ENCODE measurements at places on chromosomes 3 and 15.

DNA sequence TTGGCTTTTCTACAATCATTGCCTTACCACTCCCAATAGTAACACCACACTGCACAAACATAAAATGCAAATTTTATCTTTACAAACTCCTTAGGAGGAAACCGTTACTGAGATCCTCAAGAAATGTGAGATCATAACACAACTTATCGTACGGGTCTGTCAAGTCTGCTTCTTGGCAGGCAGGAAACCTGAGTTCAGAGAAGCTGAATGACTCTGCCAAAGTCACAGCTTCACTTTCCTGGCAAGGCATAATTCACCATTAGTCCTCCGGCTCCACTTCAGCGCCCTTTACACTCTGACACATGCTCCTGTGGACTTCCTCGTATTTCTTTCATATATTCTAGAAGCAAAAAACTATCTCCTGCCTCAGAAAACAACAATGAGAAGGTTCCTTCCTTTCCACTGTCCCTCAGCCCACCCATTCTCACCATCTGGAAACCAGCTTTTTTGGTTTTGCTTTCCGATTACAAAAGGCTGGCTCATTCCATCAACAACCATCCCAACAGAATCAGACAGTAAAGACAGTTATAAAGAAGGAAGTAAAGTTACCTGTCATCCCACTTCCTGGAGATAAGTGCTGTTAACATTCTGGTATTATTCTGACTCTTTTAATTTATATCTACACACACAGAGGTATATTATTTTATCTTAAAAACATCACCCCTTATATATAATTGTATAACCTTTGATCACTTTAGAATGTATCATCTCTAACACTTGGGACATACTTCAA is 223.4 kb downstream of the STT3B start:
- no peak for DNase-seq

- DNase-seq, result no peak
These were observed 2.7 kb upstream of the OPA1 start for GRCh38 chr3:193590088-193590856.

- no peak for DNase-seq
These were observed 114.7 kb upstream of the LMOD3 start for GRCh38 chr3:69236812-69237707.

DNA sequence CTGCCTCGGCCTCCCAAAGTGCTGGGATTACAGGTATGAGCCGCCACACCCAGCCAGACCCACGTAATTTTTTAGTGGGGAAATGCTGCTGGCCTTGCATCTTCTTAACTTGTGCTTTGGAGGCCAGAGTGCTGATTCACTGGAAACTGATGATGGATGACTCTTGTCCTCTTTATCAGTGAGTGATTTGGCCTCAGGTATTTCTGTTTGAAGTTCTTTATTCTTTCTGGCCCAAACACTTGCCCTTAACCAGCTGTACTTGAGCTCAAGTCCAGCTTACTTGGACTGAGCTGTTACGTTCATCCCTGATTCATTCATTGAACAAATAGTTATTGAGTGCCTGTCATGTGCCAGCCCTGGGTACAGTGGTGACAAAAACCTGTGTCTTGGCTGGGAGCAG is 4.2 kb downstream of the PTPN23 start:
- no peak for DNase-seq

- DNase-seq, result no peak
These were observed 39.0 kb downstream of the WHAMM start for GRCh38 chr15:82848241-82848993.

- peak; percentile 60 for DNase-seq
These were observed at the start of gene UBA7 for GRCh38 chr3:49813497-49814174. UBA7 (minus strand) TSS chr3:49813953; CDS start chr3:49813787, 166 bp downstream.

DNA sequence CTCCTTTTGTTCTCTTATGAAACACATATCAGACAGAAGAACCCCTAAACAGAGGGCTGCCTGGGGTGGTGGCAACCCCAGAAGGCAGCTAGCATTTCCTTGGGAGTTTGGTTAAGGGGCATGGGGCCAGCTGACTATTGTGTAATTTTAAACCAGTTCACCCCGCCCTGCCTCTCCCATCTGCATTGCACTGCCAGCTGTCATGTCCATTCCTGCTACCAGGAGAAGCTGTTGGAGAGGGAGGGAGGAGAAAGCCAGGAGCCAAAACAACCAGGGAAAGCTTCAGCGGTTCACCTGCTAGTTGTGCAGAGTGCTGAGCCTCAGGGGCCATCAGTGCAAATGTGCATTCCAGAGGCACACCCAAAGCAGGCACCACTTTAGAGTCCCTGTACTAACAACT is 47.6 kb upstream of the ATP1B3 start:
- DNase-seq, result peak; percentile 62

GRCh38 chr3:133863911-133864310 is 31.8 kb downstream of the RAB6B start:
- no peak for DNase-seq

- no peak for DNase-seq
These were observed 15.9 kb downstream of the ABHD2 start for GRCh38 chr15:89104172-89104564.

DNA sequence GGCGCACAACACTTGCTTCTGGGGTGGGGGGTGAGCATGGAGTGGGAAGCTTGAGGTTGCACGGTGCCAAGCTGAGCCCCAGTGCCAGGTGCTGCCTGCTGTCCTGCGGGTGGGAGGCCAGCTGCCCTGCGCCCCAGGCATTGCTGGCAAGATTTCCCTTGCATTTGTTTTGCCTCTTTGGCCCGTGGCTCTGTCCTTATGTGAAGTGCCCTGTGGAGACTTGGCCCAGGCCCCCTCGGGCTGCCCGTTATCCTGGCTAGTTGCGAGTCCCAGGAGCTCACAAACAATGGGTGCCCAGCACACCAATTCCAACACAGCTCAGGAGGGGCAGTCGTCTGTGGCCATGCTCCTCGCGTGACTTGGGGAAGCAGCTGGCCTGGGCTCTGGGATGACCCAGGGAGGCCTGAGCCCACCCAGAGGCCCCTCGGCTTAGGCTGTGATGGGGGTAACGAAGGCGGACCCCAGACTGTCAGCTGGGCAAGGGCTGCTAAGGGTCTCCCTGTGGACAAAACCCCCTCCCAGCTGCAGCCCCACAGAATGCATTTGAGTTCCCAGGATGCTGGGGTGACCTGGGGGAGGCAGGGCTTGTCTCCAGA is 5.9 kb downstream of the C3orf22 start:
- DNase-seq, result no peak

GRCh38 chr3:190319660-190320059 is 2.6 kb downstream of the CLDN1 start:
- no peak for DNase-seq

DNA sequence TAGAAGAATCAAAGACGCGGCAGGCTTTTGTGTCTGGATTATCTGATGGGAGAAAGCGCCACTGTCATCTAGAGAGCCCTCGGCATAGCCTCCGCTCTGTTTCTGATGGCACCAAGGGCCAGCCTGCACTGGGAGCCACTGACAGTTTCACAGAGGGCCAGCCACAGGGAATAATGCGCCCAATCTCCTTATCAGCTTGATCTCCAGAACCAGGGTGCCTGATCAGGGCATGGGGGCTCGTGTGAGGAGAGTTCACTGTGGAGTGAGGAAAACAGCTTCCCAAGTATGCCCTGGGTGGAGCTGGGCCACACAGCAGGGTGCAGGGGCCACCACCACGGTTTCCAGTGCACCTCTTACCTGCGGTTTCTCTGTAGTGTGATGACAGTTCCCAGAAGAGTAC is 29.8 kb upstream of the CLK3 start:
- no peak for DNase-seq

DNA sequence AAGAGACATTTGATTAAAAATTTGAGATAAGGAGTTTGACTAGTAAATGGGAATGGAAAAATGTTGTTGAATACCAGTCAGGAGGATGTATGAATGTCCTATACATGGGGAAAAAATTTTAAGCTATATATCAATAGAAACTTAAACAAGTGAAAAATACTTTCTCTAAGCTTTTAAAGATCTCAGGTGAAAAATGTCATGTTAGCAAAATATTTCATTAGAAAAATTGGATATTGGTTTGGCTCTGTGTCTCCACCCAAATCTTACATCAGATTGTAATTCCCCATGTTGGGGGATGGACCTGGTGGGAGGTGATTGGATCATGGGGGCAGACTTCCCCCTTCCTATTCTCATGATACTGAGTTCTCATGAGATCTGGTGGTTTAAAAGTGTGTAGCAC is 279.6 kb upstream of the CADM2 start:
- DNase-seq, result no peak

DNA sequence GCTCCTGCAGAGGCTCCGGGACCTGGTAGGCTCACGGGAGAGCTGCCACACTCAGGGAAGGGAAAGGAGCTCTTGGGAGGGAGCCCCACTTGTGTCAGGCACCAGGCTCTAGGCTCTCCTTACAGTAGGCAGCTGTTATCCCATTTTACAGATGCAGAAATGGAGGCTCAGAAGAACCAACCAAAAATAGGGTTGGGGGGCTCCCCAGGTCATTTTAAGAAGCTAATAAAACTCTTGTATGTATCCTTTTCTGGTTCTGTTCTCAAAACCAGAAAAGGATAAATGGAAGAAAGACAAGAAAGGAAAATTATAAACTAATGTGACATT is 23.5 kb upstream of the GP9 start:
- no peak for DNase-seq

- DNase-seq, result no peak
These were observed 8.5 kb upstream of the LSAMP start for GRCh38 chr3:116453666-116454346.

GRCh38 chr3:188798556-188799145 is 373.1 kb upstream of the TPRG1 start:
- DNase-seq, result no peak

GRCh38 chr3:155805204-155805801 is 775 bp downstream of the C3orf33 start:
- peak; percentile 3 for DNase-seq

DNA sequence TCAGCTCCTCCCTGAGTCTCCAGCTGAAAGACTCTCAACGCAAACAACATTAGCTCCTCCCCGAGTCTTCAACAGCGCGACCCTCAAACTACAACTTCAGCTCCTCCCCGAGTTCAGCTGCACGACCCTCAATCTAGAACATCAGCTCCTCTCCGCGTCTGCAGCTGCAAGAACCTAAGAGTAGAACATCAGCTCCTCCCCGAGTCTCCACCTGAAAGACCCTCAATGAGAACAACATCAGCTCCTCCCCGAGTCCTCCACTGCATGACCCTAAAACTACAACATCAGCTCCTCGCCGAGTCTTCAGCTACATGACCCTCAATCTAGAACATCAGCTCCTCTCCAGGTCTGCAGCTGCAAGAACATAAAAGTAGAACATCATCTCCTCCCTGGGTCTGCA is 78.3 kb downstream of the TFRC start:
- DNase-seq, result no peak

DNA sequence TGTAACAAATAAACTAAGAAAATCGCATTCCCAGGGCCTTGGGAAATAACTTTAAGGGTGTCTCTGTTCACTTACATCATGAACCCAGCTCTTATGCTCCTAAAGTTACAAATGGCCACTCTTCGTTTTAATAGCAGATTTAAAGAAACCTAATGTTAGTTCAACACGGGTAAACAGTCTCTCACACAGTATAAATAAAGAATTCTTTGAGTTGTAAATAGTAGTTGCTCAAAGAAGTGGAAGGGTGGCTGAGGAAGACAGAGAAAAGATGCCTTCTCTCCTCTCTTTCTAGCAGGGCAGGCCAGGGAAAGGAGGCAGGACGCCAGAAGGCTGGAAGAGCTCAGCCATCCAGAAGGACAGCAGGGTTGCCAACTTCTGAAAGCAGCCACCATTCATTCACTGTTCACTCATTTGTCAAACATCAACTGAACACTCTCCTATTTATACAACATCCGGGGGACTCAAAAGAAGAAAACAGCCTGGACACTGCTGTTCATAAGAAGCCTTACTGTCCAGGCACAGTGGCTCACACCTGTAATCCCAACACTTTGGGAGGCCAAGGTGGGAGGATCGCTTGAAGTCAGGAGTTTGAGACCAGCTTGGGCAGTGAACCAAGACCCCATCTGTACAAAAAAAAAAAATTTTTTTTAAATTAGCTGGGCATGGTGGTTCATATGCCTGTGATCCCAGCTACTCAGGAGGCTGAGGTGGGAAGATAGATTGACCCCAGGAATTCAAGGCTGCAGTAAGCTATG is 47.3 kb downstream of the WWTR1 start:
- DNase-seq, result no peak

GRCh38 chr3:71026634-71027578 is 556.6 kb downstream of the FOXP1 start:
- DNase-seq, result no peak

DNA sequence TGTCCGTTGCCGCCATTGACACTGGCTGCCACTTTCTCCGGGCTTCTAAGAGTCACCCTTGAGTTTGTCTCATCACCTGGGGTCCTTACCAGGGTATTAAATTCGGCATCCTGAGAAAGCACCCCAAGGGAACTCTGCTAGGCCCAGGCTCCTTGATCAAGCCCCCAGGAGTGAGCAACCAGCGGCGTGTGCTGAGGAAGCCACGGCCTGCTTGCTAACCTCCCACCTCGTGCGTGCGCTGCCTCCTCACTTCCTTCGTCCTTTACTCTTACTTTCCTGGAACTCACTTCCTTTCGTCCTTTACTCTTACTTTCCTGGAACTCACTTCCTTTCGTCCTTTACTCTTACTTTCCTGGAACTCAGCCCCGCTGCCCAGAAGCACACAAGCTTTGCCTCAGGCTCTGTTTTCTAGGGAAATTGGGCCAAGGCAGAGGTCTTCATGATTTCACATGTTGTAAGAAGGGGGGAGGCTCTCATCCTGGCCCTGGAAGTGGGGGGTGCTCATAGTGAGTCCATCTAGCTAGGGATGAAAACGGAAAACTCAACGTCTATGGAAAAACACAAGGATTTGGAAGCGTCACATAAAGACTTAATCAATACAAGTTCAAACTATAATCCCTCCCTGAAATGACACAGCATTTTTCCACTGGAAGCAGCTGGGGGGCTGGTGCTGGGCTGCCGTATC is 36.7 kb upstream of the BDH1 start:
- no peak for DNase-seq

DNA sequence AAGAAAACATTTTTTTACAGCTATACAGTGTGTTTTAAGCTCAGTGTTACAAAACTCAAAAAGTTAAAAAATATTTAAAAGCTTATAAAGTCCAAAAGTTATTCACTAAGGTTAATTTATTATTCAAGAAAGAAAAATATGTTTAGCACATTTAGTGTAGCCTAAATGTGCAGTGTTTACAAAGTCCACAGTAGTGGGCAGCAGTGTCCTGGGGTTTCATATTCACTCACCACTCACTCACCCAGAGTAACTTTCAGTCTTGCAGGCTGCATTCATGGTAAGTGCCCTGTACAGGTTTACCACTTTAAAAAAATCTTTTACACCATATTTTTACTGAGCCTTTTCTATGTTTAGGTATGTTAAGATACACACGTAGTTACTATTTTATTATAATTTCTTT is 300.2 kb upstream of the TRIM42 start:
- DNase-seq, result no peak

GRCh38 chr3:58659051-58659675 is 7.4 kb downstream of the FAM3D start:
- no peak for DNase-seq

GRCh38 chr3:100396967-100397366 is 3.9 kb downstream of the TOMM70 start:
- DNase-seq, result no peak

DNA sequence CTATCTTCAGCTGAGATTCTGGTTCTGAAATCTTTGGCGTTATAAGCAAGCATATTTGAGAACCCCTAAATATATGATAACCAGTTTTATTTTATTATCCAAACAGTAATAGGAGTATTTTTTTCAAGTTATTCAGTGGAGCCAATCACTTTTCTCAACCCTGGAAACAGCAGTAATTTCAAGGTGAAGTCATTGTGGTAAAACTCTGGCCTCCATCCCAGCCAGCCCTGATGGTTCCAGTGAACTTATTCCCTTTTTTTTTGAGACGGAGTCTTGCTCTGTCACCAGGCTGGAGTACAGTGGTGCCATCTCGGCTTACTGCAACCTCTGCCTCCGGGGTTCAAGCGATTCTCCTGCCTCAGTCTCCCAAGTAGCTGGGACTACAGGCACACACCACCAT is 545.4 kb upstream of the IL12A start:
- no peak for DNase-seq

Measured in NCI-H2029 treated with DMSO at 0.1 percent for 48 hours (cell line).